Astrocyte of the cerebellum (primary cell): ENCODE measurements at places on chromosomes 6 and 20.

DNA sequence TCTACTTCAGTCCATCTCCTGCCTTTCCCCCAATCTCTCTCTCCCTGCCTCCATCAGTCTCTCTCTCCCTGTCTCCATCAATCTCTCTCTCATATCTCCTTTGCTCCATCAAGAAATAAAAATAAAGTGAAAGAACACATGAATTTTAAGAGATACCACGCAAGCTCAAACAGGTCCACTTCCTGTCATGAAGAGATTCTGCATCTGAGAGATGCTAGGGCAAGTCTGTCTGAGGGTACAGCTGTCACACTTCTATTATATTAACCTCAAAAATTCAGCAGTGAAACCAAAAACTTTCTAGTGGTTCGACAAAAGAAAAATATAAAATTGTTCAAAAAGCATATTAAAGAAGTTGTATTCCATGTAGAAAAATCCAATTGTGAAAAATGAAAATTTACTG is 296.8 kb upstream of the RSPO3 start:
- no peak for DNase-seq

GRCh38 chr6:154956771-154957522 is 38.2 kb upstream of the TIAM2 start:
- no peak for DNase-seq

DNA sequence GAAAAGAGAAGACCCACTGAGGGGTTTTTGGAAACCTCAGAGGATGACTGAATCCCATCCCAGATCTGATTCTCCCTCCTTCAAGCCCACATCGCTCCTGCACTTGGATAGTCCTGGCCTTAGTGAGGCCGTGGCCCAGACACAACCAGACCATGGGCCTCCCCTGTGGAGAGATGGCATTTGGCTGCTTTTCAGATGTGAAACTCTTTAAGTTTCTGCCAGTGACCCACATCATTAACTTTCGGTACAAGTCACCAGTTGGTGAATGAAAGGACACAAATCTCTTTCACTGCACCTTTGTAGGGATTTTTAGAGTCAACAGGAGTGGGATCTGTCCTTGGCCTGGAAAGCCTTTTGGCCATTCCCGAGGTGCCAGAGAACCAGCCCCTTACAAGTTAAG is 116.6 kb downstream of the SASH1 start:
- no peak for DNase-seq

- no peak for DNase-seq
Measured at GRCh38 chr20:16390991-16391390, 182.3 kb downstream of the KIF16B start.

GRCh38 chr6:104859225-104860146 is at the start of gene HACE1:
Gene HACE1 (minus strand): TSS chr6:104859919. CDS start chr6:104859642, 277 bp downstream.
- DNase-seq = peak; percentile 55

DNA sequence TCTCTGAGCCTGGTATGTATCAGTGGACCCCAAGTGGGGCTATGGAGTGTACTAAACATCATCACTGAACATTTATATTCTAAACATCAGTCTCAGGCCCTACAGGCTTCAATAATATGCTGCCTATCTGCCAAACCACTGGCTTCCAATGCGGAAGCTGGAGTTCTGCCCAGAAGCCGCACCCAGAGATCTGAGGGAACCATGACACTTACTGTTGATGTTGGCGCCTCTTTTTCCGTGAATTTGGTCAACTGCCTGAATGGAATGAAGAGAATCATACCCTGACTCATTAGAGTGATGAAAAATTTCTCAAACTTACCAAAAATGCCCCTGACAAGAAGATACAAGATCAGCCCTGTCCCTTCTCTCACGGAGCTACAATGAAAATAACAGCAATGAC is 66.2 kb downstream of the SLC22A23 start:
- peak; percentile 98 for DNase-seq

- peak; percentile 92 for DNase-seq
Measured at GRCh38 chr6:165573671-165574070, 89.4 kb downstream of the PDE10A start.

GRCh38 chr6:12291071-12291838 is 1.1 kb downstream of the EDN1 start:
- DNase-seq = no peak

GRCh38 chr6:144063246-144063743 is 32.1 kb downstream of the SF3B5 start:
- DNase-seq = no peak

GRCh38 chr6:30686009-30686907 is at the start of gene PPP1R18:
Gene PPP1R18 (minus strand): TSS chr6:30686645. CDS start chr6:30686018, 627 bp downstream.
- no peak for DNase-seq

DNA sequence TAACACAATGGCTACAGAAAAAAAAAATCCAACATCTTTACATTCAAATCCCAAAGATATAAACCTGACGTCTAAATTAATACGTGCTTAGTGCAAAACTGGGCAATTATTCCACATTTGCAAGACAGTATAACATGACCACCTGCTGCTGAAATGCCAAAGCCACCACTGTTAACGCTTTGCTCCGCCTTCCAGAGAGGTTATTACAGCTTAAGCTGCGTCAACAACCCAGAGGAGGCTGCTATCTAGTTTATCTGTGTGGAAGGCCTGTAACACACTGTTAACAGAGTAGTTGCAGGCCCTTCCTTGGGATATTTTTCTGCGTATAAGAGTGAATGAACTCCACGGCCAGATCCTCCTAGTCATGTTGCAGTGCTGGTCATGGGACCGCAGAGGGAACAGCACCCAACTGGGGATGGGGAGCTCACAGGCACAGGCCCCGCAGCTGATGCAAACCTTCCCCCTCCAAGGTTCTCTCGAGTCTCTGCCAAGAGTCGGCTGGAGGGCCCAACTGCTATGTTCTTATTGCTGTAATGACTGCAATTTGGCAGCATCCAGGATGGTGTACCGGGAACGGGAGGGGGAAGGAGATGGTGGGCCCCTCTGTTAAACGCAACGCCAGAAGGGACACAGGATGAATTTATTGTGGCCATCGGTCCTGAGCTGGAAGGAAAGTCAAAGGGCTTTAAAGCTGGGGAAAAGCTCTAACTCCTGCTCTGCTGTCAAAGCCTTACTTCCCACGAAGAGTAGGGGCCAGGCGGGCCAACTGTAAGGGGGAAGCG is 993 bp upstream of the NCOA7 start:
- no peak for DNase-seq

DNA sequence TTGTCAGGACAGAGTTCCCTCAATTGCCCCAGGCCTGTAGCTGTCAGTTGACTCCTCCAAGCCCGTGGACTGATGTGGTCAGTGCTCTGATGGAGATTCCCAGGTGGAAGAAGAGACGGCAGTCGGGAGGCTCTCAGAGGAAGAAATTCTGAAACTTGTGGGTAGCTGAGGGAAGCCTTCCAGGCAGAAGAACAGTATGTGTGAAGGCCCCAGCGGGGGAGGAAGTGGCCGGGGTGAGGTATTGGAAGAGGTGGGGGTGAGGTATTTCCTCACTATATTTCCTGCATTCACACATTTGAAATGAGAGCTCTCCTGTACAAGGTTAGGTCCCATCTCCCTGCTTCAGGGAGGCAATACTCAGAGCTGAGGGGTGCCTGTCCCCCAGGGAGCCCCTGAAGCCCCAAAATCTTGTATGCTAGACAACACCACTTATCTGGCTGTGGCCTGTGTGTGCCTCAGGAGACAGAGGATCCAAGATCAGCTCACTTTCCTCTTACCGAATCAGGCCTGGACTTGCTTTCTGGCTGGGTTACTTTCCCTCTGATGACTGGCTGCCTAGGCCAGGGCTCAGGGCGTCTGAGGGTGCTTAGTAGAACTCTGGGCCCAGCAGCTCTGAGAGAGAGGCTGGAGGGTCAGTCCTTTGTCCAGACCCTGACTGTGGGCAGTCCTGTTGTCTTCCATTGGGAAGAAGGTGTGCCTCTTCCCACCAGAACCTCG is 49.3 kb upstream of the MYL9 start:
- peak; percentile 36 for DNase-seq

DNA sequence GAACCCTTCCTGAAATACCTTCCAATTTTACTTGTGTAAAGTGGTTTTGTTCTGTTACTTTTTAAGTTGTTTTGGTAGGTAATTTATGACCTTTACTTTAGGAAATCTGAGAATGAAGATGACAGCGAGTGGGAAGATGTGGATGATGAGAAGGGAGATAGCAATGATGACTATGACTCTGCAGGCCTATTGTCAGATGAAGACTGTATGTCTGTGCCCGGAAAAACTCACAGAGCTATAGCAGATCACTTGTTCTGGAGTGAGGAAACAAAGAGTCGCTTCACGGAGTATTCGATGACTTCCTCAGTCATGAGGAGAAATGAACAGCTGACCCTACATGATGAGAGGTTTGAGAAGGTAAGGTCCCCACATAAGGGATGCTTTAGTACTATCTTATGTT is 6.6 kb upstream of the ZC2HC1B start:
- DNase-seq = no peak

- no peak for DNase-seq
Measured at GRCh38 chr6:32845384-32845884, 1.6 kb upstream of the PSMB8 start.

DNA sequence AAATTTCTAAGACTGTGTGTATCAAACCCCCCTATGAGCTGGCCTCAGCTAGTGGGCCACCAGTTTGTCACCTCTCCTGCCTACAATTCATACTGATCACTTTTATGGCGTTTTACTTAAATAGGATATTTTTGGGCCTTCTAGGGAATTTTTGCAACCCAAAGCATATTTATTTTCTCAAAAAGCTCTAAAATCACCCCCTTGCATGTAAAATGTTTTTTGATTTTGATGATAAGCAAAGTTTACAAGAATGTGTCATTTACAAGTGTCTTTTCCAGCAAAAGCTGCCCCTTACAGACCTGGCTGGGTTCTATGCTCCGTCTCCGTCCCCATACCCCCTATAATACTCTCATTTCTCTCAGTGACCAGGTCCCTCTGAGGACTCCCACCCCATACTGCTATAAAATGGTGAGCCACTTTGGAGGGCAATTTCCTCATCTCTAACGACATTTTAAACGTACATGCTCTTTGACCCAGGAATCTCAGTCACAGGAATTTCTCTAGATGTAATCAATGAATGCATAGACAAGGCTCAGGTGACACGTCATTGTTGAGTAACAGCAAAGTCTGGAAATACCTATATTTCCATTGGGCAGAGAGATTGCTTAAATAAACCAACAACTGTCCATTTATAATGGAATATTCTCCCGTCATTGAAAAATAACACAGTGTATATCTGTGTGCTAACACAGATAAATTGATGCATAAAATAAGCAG is 13.9 kb upstream of the OCSTAMP start:
- DNase-seq = no peak

DNA sequence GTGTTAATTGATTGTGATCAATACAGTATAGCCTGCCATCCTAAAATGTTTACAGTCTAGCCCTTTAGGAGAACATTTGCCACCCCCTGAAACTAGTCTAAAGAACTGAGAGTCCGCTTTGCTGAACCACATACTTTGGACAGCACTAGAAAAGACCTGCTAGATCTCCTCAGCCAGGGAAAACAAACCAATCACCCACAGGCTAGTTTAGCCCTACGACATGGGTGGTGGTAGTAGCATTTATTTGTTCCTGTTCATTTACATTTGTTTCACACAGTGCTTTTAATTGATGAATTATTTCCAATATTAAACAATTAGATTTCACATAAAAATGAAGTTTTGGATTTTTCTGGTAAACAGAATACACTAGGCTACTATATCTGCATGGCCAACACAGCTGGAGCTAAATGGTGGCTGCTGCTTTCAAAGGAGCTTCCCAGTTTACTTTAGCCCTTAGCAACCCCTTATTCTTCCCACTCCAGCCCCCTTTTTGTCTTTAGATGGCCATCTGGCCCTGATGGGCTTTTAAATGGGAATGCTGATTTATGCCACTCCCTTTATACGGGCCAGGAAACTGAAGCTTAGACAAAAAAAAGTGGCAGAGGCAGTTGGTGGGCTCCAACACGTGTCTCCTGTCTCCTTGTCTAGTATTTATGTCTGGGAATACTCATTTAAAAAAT is 72.4 kb downstream of the ADGRG6 start:
- no peak for DNase-seq

DNA sequence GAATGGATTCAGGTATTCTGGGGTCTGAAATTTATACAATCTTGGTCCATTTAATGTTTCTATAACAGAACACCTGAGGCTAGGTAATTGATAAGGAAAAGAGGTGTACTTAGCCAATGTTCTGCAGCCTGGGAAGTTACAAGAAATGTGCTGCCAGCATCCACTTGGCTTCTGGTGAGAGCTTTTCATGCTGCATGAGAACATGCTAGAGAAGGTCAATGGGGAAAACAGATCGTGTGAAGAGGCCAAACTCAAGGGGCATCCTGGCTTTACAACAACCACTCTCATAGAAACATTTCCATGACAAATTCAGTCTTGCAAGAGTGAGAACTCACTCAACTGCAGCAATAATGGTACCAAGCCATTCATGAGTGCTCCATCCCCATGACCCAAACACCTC is 16.8 kb downstream of the IL22RA2 start:
- DNase-seq = no peak
